ENCODE measurements at places on chromosomes 13 and 19.

DNA sequence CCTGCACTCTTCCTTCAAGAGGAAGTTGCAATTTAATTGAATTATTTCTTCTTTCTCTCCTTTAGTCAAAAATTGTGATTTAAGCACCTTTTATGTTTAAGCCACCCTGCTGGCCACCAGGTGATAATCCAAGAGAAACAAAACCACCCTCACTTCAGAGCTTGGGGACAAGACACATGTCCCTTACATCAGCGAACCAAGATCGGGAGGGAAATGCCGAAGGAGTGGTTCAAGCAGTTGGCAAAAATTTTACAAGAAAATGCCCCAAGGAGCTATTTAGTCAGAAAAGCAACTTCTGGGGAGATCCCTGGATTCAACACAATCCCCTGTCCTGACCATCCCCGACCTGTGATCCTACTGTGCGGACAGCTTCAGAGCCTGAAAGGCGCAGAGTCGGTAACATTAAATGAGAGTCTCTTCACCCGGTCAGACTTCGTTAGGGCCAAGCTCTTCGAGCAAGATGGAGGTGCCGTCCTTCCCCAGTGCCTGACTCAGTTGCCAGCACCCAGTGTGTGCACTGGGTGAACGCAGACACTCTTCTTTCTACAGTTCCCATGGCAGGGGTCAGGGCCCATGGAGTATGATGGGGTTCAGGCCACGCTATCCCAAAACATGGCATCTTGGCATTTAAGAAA, 78.6 kb upstream of the TM9SF2 start:
- H3K4me1 ChIP-seq = peaks cover 55% of the 10 kb centered on the region
- no peak overlapping the region for H3K4me3 ChIP-seq
- no peaks in the 10 kb centered on the region for H3K27me3 ChIP-seq

DNA sequence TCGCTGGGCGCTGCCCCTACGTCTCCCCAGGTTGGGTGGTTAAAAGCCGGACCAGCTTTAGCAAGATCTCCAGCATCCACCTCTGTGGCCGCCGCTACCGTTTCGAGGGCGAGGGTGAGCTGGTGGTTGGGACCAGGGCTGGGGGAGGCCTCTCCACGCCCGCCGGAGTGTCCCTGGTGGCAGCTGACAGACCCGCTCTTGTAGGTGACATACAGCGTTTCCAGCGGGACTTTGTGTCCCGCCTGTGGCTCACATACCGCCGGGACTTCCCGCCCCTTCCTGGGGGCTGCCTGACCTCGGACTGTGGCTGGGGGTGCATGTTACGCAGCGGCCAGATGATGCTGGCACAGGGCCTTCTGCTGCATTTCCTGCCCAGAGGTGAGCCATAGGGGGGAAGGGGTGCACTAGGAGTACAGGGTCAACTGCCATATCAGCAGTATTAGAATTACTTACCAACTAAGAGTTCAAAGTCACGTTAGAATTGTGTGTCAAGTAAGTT, 1.1 kb downstream of the ATG4D start:
- peaks cover 3% of the 10 kb centered on the region for H3K27me3 ChIP-seq
- H3K4me1 ChIP-seq = peaks cover 5% of the 10 kb centered on the region
- peak overlapping the region; percentile 86 for H3K4me3 ChIP-seq
- no peak for DNase-seq
- peak overlapping the region; percentile 48 for H3K27ac ChIP-seq

DNA sequence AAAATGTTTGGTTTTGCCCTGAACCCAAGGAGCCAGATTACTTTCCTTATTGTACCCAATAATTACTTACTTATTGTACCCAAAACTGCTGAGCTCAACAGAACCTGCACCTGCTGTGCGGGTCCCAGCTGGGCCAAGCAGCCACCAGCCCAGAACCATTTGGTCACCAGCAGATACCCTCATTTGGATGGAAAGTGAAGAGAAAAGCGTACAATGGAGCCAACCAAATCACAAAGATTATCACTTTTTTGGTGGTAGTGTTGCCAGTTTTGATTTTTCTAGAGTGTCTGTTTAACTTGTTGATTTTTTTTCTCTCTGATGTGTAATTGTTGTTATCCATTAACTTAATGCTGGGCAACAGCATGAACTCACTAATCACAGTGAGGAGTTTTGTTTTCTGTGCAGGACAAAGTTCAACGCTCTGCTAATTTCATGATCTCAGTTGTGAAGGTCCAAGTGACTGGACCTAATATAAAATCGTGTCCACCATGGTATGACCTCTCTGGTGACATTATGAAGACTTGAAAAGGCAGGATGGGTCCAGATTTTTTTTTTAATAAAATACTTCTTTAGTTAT, 23.8 kb downstream of the SPATA13 start:
- no peaks in the 10 kb centered on the region for H3K27me3 ChIP-seq
- peaks cover 3% of the 10 kb centered on the region for H3K4me1 ChIP-seq

DNA sequence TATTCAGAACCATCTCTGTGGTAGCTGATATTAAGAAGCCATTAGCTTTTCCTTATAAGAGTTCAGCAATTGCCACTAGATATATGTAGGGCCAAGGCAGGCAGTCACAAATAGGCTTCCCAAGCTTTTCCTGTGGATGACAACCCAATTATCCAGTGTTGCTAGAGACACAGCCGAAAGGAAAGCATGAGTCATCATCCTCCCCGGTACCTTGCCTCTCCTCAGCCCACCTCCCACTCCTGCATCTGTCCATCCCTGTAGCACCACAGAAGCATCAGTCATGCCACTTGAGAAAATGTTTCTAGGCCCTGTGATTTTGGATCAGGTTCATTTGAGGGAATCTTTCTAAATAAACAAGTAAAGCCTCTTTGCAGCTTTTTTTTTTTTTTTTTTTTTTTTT, 204.3 kb downstream of the DNAJC15 start:
- no peaks in the 10 kb centered on the region for H3K36me3 ChIP-seq
- H3K27me3 ChIP-seq = peaks cover 3% of the 10 kb centered on the region
- no peak for DNase-seq
- H3K4me3 ChIP-seq = no peak overlapping the region
- H3K27ac ChIP-seq = no peak overlapping the region

- DNase-seq = no peak
- peaks cover 21% of the 10 kb centered on the region for H3K4me1 ChIP-seq
- H3K27ac ChIP-seq = no peak overlapping the region
Measured at GRCh38 chr19:2727640-2727944, 6.4 kb upstream of the DIRAS1 start.

- no peak overlapping the region for H3K4me3 ChIP-seq
- peaks cover 3% of the 10 kb centered on the region for H3K4me1 ChIP-seq
- DNase-seq = no peak
- no peak overlapping the region for H3K27ac ChIP-seq
- no peaks in the 10 kb centered on the region for H3K36me3 ChIP-seq
Measured at GRCh38 chr19:4606921-4607678, 32.2 kb upstream of the TNFAIP8L1 start.

DNA sequence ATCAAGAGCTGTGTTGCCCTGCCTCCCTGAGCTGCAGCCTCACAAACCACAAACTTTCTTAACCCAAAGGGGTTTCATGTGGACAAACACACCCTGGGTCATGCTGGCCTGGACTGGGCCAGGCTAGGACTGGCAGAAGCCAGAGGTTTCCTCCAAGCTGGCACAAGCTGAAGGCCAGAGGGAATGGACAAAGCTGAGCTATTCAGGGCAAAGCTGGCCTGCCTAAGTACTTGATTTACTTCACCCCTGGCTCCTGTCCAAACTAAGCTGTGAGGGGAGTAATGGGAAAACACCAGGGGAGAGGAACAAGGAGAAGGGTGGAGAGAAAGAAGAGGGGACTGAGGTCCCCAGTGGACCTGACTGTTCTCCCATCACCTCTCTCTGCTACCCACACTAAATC, 6.2 kb downstream of the CPAMD8 start:
- no peak overlapping the region for H3K4me3 ChIP-seq
- no peaks in the 10 kb centered on the region for H3K4me1 ChIP-seq
- no peak overlapping the region for H3K27ac ChIP-seq
- H3K36me3 ChIP-seq = peaks cover 6% of the 10 kb centered on the region
- no peak for DNase-seq

DNA sequence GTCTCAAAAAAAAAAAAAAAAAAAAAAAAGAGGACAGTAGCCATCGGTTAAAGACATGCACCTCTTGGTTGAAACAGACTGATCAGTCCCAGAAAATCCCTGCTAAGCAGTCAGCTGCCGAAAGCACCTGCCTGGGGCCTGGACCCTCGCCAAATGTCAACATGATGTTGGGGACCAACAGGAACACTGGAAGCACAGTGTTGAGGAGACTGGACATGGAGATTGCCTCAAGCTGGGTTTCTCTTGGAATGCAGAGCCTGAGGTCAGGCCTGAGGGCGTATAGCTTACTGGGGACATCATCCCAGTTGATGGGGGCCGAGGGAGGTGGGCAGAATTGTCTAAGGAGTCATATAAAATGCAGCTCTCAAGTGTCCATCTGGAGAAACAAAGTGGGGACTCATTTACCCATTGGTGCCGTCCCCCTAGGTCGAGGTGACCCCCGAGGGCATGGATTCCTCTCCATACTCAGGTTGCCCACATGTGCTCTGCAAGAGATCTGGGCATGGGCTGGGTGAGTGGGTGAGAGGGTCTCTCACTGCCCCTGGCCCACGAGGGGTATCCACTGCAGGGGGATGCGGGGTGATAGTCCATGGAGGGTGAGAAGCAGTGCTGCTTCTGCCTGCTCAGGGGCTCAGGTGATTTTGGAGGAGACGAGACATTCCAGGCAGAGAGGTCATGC, 164.5 kb downstream of the URI1 start:
- no peak overlapping the region for H3K4me3 ChIP-seq
- H3K27me3 ChIP-seq = no peaks in the 10 kb centered on the region
- no peak overlapping the region for H3K27ac ChIP-seq
- no peaks in the 10 kb centered on the region for H3K36me3 ChIP-seq

DNA sequence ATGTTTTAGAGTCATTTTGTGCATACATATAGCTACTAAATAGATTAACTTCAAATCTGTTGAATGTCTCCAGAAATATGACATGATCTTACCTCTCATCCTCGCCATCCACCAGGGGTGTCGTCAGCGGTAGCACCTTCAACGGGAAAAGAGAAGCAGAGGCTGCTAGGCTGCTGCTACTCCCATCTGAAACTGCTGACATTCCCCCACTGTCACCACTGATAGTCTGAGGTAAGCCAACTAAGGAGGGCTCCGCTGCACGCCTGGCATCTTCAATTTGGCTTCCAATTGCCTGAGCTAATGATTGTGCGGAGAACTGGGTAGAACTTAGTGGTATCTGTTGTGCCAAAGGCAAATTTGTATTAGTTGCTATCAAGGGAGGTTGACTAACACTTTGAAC, 3.1 kb downstream of the TSC22D1 start:
- no peak overlapping the region for H3K4me3 ChIP-seq
- no peak for DNase-seq
- no peaks in the 10 kb centered on the region for H3K27me3 ChIP-seq
- peaks cover 2% of the 10 kb centered on the region for H3K36me3 ChIP-seq
- H3K4me1 ChIP-seq = peaks cover 38% of the 10 kb centered on the region

DNA sequence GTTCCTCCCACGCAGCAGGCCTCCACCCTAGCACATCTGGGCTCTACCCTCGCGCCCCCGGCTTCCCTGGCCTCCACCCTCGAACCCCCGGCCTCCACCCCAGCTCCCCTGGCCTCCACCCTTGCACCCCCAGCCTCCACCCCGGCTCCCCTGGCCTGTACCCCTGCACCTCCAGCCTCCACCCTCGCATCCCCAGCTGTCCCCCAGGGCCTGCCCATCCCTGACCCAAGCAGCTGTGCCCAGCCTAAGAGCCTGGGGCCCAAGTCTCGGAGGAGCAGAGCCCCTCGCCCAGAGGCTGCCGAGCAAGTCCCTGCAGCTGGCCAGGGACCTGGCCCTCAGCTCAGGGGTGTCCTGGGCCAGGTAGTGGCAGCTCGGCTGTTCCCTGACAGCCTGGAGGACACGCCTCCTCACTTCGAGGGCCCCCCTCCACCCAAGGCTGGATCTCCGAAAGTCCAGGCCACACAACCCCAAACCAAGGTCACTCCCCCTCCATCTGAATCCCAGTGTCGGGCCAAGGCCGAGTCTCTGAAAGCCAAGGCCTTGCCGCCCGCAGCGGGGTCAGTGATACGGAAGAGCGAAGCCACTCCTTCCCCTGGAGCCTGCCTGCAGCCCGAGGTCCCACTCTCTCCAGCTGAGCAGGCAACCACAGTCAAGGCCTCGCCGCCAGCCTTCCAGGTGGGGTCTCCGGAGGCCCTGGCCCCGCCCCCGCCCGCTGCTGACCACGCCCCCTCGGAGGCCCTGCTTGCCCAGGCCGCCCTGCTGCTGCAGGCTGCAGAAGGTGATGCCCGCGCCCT, 7.9 kb upstream of the ARHGAP33 start:
- no peaks in the 10 kb centered on the region for H3K27me3 ChIP-seq
- H3K27ac ChIP-seq = no peak overlapping the region
- peaks cover 14% of the 10 kb centered on the region for H3K36me3 ChIP-seq
- H3K4me3 ChIP-seq = no peak overlapping the region
- no peaks in the 10 kb centered on the region for H3K4me1 ChIP-seq

DNA sequence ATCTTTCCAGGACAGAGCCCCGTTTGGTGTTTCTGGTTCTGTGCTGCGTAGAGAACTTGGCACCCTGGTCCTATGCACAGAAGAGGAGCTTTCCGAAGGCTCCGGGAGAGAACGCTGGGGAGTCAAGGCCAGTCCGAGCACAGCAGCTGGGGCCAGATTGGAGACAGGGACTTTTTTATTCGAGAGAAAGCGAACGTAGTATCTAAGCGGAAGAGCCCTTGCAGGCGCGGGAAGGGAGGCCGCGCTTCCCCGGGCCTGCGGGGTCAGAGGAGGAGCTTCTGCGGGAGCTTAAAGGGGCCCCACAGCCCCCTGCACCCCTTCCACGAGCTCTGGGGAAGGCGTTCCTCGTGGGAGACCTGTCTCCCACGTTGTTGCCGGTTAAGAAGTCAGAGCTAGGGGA, 48.6 kb upstream of the ARHGEF7 start:
- peaks cover 22% of the 10 kb centered on the region for H3K27me3 ChIP-seq
- no peak overlapping the region for H3K27ac ChIP-seq
- peak overlapping the region; percentile 78 for H3K4me3 ChIP-seq
- H3K36me3 ChIP-seq = peaks cover 4% of the 10 kb centered on the region

DNA sequence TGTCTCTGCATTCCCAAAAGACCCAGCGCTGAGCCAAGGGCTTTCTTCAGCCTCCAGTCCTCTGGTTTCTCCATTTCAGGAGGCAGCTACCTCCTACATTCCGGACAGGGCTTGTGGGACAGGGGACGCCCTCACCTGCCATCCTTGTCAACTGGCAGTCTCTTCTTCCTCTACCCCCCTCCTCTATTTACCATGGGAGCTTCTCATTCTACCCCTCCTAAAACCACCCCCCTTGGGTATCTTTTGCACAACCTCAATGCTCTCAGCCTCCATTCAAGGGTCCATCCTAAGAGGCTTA, 43.8 kb downstream of the ZNF93 start:
- H3K27me3 ChIP-seq = no peaks in the 10 kb centered on the region
- no peak overlapping the region for H3K27ac ChIP-seq
- H3K4me1 ChIP-seq = no peaks in the 10 kb centered on the region
- no peak for DNase-seq

- H3K4me3 ChIP-seq = no peak overlapping the region
- no peaks in the 10 kb centered on the region for H3K27me3 ChIP-seq
- no peak for DNase-seq
Measured at GRCh38 chr13:53683608-53684007, 655.0 kb downstream of the OLFM4 start.

- H3K27ac ChIP-seq = no peak overlapping the region
- H3K36me3 ChIP-seq = peaks cover 2% of the 10 kb centered on the region
- peaks cover 3% of the 10 kb centered on the region for H3K4me1 ChIP-seq
- DNase-seq = no peak
Measured at GRCh38 chr13:97946951-97947588, 6.4 kb upstream of the IPO5 start.

- H3K4me3 ChIP-seq = peak overlapping the region; percentile 52
- peak; percentile 42 for DNase-seq
- peaks cover 27% of the 10 kb centered on the region for H3K4me1 ChIP-seq
Measured at GRCh38 chr13:110525328-110526319, 35.9 kb downstream of the RAB20 start.

- no peak overlapping the region for H3K4me3 ChIP-seq
- H3K27ac ChIP-seq = no peak overlapping the region
- H3K36me3 ChIP-seq = peaks cover 4% of the 10 kb centered on the region
- H3K4me1 ChIP-seq = no peaks in the 10 kb centered on the region
- peaks cover 13% of the 10 kb centered on the region for H3K27me3 ChIP-seq
- DNase-seq = no peak
Measured at GRCh38 chr19:41111296-41111695, 2.9 kb upstream of the CYP2F1 start.
